ENCODE measurements at places on chromosomes 12 and 14.

DNA sequence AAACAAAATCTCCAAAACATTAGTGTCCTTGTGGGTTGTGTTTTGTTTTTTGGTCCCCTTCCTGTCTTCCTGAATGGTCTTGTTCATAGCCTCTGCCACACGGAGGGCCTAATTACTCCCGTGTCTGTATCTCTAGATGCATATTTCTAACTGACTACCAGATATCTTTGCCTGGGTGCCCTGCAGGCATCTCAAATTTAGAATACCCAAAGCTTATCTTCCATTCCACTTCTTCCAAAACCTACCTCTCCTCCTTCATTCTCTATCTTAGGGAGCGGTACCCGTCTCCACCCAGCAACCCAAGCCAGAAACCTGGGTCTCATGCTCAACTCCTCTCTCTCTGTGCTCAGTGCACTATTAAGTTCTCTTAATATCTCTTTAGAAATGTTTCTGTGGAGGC lies 10.9 kb upstream of the METAP2 start:
- DNase-seq = no peak

- DNase-seq = no peak
Measured at GRCh38 chr12:10197879-10198278, 14.8 kb upstream of the GABARAPL1 start.

DNA sequence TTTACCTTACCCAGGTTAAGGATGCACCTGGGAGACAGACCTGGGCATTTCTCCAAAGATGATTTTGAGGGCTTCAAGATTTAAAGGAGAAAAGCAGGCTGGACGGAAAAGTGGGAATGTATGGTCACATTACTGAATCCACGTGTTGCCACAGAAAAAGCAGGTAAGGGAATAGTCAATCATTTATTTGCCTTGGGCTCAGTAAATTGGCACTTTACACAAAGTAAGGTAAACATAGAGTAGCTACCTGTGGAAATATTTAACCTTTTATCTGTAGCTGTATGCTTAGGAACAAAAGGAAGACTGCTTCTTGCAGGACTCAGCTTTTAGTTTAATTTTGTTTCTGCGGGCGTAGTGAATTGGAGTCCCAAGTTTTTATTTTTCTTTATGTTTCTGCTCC lies 153.3 kb downstream of the SLCO1B3 start:
- no peak for DNase-seq

GRCh38 chr14:70907996-70908934 lies 1.0 kb downstream of the PCNX1 start:
- DNase-seq = no peak

- no peak for DNase-seq
Measured at GRCh38 chr14:25015761-25016160, 34.2 kb downstream of the STXBP6 start.

- no peak for DNase-seq
Measured at GRCh38 chr12:51847643-51848325, 734 bp downstream of the FIGNL2 start.
